ENCODE measurements at places on chromosomes 1 and 21.

- DNase-seq: no peak
Measured at GRCh38 chr21:9767592-9768375, 753.6 kb upstream of the TPTE start.

GRCh38 chr1:247335882-247336281 lies 4.2 kb upstream of the ZNF496 start:
- DNase-seq: no peak

DNA sequence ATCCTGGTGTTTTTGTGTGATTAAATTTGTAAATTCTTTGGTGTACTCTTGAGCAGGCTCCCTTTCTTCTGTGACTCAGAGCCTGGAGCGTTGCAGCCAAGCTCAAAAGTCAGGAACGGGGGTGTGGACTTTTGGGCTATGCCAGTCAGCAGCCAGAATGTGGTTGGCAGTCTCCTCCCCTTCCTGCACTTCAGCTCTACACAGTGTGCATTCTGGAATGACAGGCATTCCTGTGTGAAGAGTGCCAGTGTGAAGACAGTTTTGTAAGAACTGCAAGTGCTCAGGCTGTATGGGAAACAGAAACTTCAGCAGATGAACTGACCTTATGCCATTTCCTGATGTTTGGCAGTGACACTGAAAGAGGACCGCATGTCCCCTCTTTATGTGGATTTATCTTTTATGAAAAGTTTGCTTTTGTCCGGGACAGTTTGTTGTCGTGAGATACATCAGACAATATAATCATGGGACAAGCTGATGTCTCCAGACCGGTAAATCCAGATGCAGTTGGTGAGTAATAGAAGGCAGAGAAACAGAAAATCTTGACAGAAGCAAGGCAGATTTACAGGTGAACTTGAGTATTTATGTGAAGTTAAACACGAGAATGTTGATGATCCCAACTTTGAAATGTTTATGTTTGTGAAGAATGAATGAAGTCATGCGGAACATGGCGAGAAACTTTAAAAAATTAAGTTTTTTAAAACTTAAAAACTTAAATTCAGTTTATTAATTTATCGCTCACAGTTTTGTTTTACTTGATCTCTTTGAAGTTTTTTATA lies 67.7 kb upstream of the RCC1 start:
- DNase-seq: peak; percentile 47

DNA sequence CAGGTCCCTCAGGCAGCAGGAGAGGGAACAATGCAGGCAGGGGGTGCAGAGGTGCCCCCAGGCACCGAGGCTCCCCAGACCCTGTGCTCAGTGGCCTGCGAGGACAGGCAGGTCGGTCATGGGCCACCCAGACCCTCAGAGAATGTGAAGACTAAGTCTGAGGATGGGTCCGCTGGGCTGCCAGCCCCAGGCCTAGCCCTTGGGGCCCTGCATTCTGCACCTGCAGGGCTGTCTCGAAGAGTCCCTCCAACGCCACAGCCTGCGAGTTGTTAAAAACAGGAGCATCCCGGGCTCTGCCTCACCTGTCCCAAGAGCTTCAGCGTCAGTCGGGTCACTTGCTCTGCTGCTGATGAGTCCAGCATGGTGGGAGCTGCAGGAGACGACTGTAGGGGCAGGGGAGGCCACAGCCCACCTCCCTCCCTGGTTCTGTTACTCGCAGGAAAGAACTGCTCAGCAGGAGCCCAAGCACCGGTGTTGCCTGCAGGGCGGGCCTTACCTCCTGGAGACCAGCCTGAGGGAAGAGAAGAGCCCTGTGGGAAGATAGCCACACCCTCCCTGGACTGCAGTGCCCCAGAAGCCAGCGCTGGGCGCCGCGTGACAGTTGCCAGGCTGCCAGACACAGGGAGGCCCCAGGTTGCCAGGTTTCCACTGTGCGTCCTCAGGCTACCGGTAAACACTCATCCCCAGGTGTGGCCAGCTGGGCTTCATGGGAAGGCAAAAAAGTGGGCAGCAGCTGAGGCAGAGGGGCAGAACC lies 5.8 kb downstream of the C21orf58 start:
- no peak for DNase-seq

- no peak for DNase-seq
Measured at GRCh38 chr1:95948023-95948422, 714.0 kb downstream of the RWDD3 start.

- no peak for DNase-seq
Measured at GRCh38 chr1:111625276-111625675, 5.7 kb downstream of the RAP1A start.

DNA sequence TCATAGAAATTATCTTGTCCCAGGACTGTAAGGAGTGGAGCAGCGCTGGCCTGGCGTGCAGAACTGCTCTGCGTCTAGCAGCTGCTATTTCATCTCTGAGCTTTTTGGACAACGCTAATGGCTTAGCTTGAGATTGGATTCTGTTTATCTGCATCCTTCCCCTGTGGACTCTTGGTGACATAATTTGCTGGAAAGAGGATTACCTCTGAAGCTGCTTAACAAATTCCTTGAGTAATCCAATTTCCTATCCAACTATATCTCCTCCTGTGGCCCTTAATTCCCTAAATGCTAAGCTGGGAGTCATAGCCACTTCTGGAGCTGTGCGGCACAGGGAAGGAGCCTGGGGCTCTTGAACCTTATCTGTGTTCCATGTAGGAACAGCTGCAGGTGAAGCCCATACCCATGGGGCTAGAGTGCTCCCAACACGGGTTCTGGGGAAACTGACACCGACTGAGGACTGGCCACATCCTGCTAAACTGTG lies 43.2 kb downstream of the IL6R start:
- peak; percentile 88 for DNase-seq

DNA sequence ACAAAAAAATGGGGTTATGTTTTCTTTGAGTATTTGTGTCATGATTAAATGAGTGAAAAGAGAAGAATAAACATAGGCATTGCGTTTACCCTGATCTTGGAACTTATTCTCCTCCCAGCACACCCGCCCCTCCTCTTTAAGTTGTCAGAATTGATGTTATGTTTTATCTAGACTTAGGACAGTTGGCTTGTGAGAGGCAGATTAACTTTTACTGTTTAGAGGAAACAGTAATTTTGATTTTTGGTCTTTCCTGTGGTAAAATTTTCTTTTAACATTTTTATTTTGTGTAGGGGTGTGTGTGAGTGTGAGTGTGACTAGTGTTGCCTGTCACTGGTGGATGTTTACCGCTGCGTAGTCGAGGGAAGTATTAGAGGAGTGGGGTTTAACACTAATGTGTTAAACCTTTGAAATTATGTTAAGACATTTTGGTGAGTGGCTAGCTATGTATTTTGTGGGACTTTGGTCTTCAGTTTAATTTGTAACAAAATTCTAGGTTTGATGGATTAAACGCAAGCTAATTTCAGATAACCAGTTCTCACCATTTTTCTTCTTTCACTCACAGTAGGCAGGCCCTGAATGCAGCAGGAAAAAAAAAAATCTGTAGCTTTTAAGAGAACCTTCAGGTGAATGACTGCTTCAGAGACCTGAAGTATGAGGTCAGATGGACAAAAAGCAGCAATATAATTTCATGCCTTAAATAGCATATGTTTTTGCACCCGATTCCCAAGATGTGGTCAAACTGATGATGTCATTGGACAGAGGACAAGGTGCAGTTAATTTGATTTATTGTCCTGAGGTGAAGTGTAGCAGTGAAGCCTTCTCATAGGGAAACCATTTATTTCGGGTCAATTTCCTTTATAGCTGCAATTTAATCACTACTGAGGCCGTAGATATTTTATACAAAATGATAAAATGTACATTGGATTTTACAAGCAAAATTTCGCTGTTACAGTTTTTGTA lies 2.7 kb downstream of the POU2F1 start:
- no peak for DNase-seq

- DNase-seq: no peak
Measured at GRCh38 chr1:224430511-224431113, 4.0 kb downstream of the WDR26 start.

GRCh38 chr1:159800177-159800930 lies 1.8 kb upstream of the FCRL6 start:
- DNase-seq: no peak

- DNase-seq: no peak
Measured at GRCh38 chr1:196309386-196309785, 298.9 kb downstream of the KCNT2 start.

GRCh38 chr21:35091496-35091895 lies 42.4 kb upstream of the RUNX1 start:
- DNase-seq: no peak

GRCh38 chr1:225527575-225527974 lies 99.7 kb upstream of the LBR start:
- DNase-seq: no peak

DNA sequence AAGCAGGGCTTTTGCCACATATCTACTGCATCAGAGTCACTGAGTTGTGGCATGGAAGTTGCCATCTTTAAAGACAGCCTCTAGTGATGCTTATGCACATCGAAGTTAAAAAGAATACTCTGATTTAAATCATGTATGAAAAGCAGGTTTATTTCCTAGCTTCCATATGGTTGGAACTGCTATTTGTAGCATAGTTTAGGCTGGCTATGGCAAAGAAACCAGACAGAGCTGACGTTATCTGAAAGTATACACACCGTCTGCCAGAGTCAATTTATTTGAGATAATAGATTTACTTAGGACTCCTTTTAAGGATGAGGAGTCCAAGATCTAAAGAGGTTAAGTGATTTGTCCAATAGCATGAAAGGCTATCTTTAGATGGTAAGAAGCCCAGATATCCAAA lies 536.9 kb upstream of the ADGRL4 start:
- DNase-seq: no peak

- DNase-seq: no peak
Measured at GRCh38 chr1:214372092-214372491, 91.1 kb downstream of the SMYD2 start.

- DNase-seq: no peak
Measured at GRCh38 chr1:81671038-81671437, 129.7 kb upstream of the ADGRL2 start.

- no peak for DNase-seq
Measured at GRCh38 chr1:116321766-116322175, 51.3 kb upstream of the ATP1A1 start.
